ENCODE measurements at places on chromosomes 11 and 22. TPM values are rescaled to one million over a fixed set of nuclear protein-coding genes. Genes with fewer than 3 reads are reported as not detected.

Gene MMP8
- not detected for total RNA-seq

Gene CCDC188
- not detected for total RNA-seq

Gene MMP3
- total RNA-seq: 0.28 TPM

Gene MPPED2
- not detected for total RNA-seq

Gene GLYATL1
- not detected for total RNA-seq

Gene UPK2
- 0.41 TPM for total RNA-seq
